ENCODE measurements at places on chromosomes 4 and X.

GRCh38 chrX:153869473-153870287 lies 16.3 kb downstream of the L1CAM start:
- no peak for DNase-seq

DNA sequence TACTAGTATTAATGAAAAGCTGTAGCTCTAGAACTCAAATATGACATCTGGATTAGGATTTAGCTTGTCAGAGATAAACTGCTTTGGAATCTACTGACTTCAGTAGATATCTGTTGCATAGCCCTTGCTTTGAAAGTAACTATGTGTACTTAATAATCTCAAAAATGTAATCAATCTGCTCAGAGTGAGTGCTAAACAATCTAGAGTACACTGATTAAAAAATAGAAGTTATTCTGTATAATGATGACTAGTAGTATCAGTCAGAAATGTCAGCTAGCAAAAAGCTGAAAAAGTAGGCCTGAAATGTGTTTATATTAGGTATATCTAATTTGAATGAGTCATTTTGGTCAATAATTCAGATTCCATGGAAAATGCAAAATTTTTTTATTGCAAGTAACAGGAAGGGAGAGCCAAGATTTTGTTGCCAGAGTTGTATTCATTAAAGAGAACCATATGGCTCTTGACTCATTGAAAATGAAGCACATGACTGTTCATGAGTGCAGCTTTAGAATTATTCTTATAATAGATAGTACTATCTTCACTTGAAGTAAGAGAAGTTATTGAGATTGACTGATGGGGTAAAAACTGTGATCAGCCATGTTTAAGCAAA lies 20.0 kb downstream of the CLCN3 start:
- no peak for DNase-seq

- no peak for DNase-seq
These were observed 9.2 kb upstream of the UBE2D3 start for GRCh38 chr4:102836596-102836995.

DNA sequence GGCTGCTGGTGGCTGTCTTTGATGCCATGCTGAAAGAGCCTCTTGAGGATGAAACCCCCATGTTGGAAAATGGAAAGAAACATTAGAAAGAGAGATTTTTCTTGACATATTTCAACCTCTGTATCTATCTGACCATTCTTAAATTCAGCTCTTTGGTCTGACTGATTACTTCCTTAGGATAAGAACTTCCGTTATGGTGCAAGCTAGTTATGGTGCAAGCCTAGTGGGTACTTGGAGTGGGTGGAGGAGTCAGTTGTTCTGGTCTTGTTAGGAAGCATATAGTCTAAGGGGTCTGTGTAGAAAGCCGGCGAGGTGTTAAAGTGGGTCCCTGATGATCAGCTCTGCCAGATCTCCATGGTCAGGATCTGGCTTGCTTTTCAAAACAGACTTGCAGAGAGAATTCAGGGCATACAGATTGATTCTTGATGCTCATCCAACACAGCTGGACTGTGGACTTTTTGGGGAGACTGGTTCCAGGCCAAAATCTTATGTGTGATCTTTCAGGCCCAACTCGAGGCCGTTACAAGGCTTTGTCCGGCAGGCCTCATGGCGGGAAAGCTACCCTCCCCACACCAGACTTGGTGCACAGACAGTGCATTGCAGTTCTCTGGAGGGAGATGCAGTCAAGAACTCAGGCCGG lies 82.8 kb upstream of the BOD1L1 start:
- DNase-seq, result no peak

DNA sequence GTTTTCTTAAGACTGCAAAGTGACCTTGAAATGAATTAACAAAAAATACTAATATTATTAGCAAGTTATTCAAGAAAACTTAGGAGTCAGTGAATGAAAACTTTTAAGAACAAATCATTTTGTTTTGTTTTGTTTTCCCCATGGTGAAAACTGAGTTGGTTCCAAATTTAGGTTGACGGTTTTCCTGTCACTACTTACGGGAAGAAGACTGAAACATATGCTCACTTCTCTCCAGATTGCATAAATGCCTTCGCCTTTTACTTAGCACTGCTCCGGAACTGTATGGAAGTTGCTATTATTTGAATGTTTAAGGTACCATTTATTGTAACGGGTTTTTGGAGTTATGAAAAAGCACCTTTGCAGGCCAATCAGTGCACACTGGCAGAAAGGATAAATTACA lies 42.8 kb downstream of the DOCK11 start:
- peak; percentile 4 for DNase-seq

- DNase-seq, result no peak
These were observed 393.4 kb downstream of the MID1IP1 start for GRCh38 chrX:39194673-39195072.

DNA sequence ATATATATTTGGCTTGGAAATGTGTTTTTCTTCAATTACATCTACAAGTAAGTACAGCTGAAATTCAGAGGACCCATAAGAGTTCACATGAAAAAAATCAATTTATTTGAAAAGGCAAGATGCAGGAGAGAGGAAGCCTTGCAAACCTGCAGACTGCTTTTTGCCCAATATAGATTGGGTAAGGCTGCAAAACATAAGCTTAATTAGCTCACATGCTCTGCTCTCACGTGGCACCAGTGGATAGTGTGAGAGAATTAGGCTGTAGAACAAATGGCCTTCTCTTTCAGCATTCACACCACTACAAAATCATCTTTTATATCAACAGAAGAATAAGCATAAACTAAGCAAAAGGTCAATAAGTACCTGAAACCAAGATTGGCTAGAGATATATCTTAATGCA lies 26.1 kb downstream of the NUDT6 start:
- peak; percentile 16 for DNase-seq

DNA sequence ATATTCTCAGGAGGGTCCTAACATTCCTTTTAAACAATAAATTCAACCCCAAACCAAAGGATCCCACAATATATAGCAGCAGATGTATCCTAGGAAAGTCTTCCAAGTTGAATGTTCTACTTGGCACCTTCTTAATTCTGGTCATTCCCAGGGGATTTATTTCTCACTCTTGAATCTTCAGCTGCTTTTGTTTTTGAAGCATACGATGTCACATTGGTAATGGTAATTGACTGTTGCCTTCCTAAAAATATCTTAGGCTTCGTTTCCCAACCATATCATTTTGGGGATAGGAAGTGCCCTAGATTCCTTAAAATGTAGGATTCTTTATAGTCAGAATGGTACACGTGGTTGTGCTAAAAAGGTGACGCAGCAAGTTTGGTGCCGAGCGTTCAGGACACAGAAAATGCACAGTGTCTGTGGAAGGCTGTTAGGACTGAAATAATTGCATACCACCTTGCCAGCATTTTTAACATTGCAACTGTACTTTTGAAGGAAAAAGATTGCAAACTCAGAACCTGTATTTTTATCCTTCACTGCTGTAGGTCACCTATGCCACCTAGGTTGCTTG lies 8.1 kb downstream of the SNX25 start:
- DNase-seq, result no peak

DNA sequence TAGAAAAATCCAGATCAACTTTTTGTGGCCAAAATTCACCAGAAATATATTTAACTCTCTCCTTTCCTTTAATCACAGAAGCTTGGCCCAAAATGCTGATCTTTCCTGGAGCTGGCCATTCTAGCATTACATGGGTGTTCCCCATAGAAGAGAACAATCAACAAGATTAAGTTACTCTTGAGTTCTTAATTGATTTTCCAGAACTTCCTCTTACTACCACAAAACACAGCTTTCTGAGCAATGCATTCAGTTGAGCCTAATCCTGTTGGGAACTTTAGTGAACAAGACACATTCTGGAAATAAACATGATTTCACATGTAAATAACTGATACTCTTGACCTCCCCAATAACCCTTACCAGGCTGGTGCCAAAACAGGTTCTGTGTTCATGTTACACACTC lies 45.4 kb upstream of the STIM2 start:
- DNase-seq, result no peak

DNA sequence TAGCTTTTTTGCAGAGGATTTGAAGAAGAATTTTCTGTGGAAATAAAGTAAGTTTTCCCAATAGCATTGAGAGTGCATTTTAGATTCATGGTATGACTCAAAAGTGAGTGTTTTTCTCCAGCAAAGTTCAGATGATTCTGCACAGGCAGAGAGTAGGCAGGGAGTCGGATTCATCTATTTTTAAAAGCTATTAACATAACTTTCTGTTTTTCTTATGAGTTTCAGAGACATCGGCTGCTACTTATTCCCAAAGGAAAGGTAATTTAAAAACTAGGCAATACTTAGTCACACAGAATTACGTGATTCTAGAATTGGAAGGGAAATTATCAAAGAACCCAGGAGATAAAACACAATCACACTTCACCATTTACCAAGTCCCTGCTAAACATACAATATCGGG lies 4.4 kb downstream of the CCDC110 start:
- no peak for DNase-seq

DNA sequence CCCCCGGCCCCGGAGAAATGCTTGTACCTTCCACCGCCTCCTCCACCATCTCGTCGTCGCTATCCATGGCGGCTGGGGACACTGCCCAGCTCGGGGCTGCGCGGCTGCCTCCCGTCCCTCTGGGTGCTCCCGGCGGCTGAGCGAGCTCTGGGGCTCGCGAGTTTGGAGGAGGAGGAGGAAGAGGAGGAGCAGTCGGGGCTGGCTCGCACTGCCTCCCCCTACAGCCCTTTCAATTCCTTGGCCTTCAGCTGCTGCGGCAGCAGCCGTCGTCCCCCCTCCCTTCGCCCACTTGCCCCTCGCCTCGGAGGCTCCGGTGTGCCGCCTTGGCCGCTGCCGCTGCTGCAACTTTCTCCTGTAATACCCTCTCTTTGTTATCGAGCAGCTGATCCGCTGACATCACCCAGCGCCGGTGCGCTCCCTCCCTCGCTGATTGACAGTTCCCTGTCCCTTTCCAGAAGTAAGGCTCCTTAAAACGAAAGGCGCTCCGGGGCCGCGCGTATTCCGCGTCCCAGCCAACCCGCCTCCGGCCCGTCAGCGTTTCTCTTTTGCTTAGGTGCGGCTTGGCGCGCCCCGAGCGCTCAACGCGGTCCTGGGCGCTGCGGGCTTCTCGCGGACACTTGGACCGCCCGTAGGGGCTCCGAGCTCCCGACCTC lies at the start of gene SETD7:
TSS of gene SETD7 (minus strand) at position 149 of the 653 bp plus-strand sequence. CDS start at position 67, 82 bp downstream.
- peak; percentile 79 for DNase-seq

- DNase-seq, result no peak
These were observed 31.5 kb downstream of the GPR174 start for GRCh38 chrX:79176028-79176427.

- no peak for DNase-seq
These were observed 3.4 kb upstream of the UGT8 start for GRCh38 chr4:114595207-114595606.

DNA sequence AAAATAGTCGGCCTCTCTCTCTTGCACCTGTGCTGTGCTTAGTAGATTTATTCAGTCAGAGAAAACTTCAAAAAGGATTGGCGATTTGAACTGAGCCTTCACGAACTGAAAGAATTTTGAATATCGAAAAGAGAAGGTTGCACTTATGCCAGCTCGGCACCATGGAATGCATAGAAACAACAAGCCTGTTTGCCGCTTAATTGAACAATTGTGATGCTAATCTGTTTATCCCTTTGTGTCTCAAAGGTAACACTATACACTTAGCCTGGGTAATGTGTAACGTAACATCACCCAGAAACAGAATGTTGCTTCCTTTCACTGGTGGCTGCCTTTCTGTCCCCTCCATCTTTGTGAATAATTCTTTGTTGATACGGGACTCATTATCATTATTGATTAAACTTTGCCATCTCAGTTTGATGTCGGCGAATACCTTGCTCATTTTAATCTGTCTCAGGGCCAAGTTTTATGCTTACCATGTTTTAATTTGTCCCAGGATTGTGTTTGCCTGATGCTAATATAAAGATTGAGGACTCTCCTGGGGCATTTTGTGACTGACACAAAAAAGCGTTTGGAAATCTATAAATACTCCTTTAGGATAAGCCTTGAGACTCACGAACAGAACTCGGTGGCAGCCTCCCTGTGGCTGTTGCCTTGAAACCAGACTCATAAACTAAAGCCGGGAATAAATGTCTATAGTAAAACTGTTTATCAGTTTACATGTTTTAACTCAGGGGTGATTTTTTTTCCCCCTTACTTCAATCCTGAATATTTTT lies 400.5 kb downstream of the RAPGEF2 start:
- DNase-seq, result no peak

DNA sequence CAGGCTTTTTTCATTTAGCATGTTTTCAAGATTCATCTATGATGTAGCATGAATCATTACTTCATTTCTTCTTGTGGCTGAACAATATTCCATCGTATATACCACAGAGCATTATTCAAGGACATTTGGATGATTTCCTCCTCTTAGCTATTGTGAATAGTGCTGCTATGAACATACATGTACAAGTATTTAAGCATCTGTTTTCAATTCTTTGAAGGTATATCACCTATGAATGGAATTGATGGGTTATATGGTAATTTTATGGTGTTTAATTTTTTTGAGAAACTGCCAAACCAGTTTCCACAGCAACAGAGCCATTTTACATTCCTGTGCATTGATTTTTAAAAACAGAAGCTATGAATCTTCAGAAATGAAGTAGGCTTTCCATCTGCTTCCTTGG lies 36.1 kb upstream of the WDR19 start:
- DNase-seq, result no peak

DNA sequence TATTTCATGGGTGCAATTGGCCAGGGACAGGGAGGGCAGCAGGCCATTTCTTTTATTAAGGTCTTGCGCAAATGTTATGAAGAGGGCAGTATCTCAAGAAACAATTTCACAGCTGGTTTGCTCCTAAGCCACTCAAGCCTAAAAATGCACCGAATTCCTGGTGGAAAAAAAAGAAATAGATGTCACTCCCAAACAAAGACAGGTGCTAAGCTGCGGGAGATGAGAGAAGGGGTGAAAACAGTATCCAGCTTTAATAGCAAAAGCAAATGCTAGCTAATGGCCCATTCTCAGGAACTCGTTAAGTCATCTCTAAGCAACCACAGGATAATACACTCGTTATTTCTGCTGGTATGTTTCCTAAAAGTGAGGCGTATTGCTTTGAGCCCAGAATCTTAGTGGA lies 116.4 kb downstream of the ARX start:
- DNase-seq, result no peak

GRCh38 chr4:106287353-106287969 lies 28.5 kb downstream of the TBCK start:
- DNase-seq, result no peak

- DNase-seq, result peak; percentile 80
These were observed 125.4 kb downstream of the PDLIM5 start for GRCh38 chr4:94577136-94577535.

- DNase-seq, result no peak
These were observed 7.0 kb downstream of the MTM1 start for GRCh38 chrX:150575419-150575814.

GRCh38 chr4:108814326-108814725 lies 51.5 kb upstream of the ETNPPL start:
- DNase-seq, result no peak

DNA sequence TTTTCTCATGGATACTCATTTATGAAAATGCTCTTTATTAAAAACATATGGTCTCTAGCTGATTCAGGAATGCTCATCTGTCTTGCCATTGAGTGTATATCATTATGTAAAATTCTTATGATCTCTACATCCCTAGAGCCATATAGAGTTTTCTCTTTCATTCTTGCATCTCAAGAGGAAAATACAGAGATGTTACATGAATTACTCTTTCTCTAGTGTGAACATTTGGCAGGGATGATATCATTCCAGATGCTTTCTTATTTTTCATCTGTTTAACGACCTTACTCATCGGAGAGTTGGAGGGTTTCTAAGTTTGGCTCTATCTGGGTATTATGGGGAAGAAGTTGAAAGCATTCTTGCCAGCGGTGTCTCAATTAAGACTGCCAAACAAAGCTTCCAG lies 202.9 kb upstream of the SLC7A11 start:
- no peak for DNase-seq

GRCh38 chrX:63738696-63739095 lies 46.3 kb downstream of the ARHGEF9 start:
- no peak for DNase-seq

Measured in pons (tissue), 1 donor.